Esophagus (tissue), 2 donors: ENCODE measurements at places on chromosomes 13 and 19. TPM values are rescaled to one million over a fixed set of nuclear protein-coding genes. Genes with fewer than 3 reads are reported as not detected.

LRG1 gene
- polyA plus RNA-seq = 12.7 TPM

NAPSA gene
- 0.28 TPM for polyA plus RNA-seq

LMTK3 gene
- 7.5 TPM for polyA plus RNA-seq

ZNF799 gene
- polyA plus RNA-seq = 1.5 TPM

ZNF570 gene
- 0.69 TPM for polyA plus RNA-seq

RNF225 gene
- polyA plus RNA-seq = 4.6 TPM

ERICH6B gene
- polyA plus RNA-seq = not detected

SERPINE3 gene
- not detected for polyA plus RNA-seq

ANGPTL4 gene
- polyA plus RNA-seq = 27.2 TPM

CBLC gene
- polyA plus RNA-seq = 35.0 TPM

FPR1 gene
- polyA plus RNA-seq = 1.00 TPM

C19orf67 gene
- not detected for polyA plus RNA-seq

NXNL1 gene
- polyA plus RNA-seq = not detected

SLC7A9 gene
- polyA plus RNA-seq = 0.16 TPM

PRODH2 gene
- polyA plus RNA-seq = not detected

KLK15 gene
- polyA plus RNA-seq = not detected

ZNF527 gene
- 1.6 TPM for polyA plus RNA-seq

CGB8 gene
- polyA plus RNA-seq = not detected

TBXA2R gene
- 0.64 TPM for polyA plus RNA-seq

SYDE1 gene
- polyA plus RNA-seq = 2.0 TPM

ZNF581 gene
- 16.6 TPM for polyA plus RNA-seq

PRTN3 gene
- polyA plus RNA-seq = not detected

ZNF552 gene
- polyA plus RNA-seq = 5.7 TPM

BORCS8 gene
- polyA plus RNA-seq = 18.3 TPM

BRME1 gene
- 7.5 TPM for polyA plus RNA-seq

LILRB5 gene
- polyA plus RNA-seq = 0.92 TPM

APOE gene
- 17.9 TPM for polyA plus RNA-seq

CHMP2A gene
- polyA plus RNA-seq = 262 TPM

LILRA6 gene
- 0.26 TPM for polyA plus RNA-seq

ZNF681 gene
- 1.4 TPM for polyA plus RNA-seq

RAB3A gene
- 1.1 TPM for polyA plus RNA-seq

PLVAP gene
- polyA plus RNA-seq = 29.5 TPM

TIMM50 gene
- polyA plus RNA-seq = 42.3 TPM

APOC1 gene
- polyA plus RNA-seq = 2.0 TPM

ZNF726 gene
- 2.8 TPM for polyA plus RNA-seq

FAM83E gene
- polyA plus RNA-seq = 26.7 TPM

PSG6 gene
- polyA plus RNA-seq = not detected
